ENCODE measurements at places on chromosomes 7 and 10.

DNA sequence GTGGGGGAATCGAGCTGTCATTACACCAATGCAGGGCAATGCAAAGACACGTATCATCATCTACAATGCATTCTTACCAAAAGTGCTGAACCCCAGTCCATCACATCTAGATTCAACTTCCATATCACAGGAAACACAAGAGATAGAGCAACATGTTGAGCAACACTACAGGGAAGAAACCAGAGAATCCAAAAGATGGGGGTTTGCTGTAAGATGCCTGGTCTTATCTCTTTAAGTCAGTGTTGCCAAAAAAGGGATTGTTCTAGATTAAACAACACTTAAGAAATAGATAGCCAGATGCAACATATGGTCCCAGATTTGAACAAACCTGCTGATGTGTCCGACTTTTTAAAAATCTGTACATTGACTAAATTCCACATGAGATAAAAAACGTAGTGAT lies 315.6 kb upstream of the IMMP2L start:
- no peak for DNase-seq

DNA sequence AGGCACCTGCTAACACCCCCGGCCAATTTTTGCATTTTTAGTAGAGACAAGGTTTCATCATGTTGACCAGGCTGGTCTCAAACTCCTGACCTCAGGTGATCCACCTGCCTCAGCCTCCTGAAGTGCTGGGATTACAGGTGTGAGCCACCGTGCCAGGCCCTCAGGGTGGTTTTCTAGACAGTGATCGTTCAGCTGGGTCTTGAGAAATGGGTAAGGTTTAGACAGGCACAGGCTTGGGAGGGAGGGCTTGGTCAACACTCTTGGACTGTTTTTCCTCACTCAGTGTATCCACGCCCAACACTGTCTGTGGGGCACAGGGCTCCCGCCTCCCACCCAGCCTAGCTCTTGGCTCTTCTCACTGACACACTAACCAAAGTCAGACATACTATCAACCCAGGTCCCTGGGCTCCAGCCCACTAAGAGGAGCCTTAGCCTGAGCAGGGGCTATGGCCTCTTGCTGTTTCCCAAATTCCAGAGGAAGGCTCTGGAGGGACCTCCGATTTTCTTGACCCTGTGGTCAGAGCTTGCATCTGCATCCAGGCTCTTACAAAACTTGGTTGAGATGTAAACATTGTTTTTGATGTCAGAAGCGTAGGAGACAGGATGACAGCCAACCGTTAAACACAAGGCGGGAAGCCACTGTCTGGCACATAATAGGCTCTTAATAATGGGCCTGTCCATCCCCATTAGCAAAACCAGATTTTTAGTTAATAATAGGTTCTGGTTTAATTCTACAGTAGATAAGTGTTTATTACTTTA lies 143.9 kb downstream of the PRKAG2 start:
- DNase-seq = no peak

DNA sequence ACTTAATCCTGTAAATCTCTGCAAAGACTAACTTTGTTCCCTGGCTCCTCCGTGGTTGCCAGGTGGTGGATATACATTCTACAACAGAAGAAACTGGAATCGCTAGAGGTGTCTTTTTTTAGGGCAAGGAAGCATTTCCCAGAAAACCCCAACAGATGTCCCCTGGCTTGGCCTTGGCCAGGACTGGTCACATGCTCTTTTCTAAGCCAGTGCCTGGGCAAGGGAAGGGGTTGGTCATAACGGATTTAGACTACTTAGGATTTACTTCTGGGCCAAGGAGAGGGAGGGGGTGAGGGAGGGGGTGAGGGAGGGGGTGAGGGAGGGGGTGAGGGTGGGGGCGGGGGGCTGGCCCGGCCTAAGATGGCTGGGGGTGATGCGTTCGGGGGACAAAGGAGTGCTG lies 105.7 kb downstream of the SNX10 start:
- no peak for DNase-seq

DNA sequence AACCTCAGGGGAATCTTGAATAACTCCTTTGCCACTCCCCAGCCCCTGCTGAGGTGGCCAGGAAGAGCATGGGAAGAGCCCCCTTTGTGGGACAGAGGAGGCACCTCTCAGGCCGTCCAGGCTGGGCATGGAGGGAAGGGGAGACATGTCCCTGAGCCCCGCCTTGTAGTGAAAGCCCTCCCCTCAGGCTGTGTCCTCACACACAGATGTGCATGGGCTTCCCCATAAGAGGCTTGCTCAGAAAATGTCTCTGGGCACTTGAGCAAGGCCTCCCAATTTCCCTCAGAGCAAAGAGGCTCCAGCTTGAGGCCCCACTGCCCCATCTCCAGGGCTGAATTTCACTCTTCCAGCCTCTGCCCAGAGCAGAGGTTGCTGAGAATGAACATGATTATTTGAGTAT lies 3.8 kb downstream of the TMEM72 start:
- no peak for DNase-seq

GRCh38 chr10:58932126-58932525 lies 244.3 kb upstream of the PHYHIPL start:
- DNase-seq = no peak

- DNase-seq = no peak
Observed at GRCh38 chr10:95441547-95441923, 119.6 kb downstream of the SORBS1 start.
